SJCRH30 (cell line): ENCODE measurements at places on chromosomes 1 and 21.

- no peak for DNase-seq
Measured at GRCh38 chr1:45551684-45552083, 1.1 kb downstream of the AKR1A1 start.

DNA sequence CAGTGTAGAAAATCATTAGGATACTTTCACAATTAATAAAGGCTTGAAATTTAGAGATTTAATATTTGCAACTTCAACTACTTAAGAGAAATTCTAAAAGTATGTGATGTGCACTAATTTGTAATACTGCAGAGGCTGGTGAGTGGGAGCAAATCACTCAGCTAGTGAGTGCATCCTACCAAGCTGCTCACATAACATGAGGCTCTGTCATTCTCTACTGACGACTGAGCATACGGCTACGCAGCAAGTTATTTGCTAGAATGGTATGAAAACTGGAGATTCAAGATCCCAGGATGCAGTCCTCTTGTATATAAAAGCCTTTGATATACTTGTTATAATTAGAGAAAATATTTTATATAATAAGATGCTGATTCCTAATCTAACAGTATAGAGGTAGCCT lies 90.1 kb downstream of the ATP1B1 start:
- DNase-seq, result no peak

DNA sequence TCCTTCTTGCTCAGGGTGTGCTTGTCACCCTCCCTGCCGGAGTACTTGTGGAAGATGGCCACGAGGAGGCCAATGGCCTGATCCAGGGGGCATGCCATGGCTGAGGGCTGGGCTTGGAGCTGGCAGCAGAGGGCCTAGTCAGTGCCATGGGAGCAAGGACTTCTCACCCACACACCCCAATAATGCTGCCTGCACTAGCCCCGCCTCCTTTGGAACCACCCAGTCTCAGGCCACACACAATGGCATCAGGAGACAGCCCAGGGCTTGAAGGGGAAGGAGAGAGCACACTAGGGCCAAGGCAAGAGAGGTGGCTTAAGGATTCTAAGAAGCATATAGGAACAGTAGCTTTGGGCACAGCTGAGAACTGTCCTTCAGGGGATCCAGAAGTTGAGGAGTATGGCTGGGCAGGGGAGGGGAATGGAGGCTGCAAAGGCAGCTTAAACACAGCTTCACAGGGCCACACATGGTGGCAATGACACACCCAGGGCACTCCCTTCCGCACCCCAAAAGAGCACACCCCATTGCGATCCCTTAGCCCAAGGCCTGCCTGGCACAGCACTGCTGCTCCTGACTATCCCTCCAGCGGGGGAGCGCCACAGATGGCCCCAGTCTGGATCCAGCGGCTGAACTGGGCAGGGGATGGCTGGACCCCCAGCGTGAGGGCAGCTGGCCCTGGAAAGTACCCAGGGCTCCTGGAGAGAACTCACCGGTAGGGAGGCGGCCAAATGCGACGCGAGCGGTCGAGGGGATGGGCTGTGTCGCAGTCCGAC lies at the start of gene S100A6:
Gene S100A6 (minus strand): TSS at position 750 of the 770 bp plus-strand sequence. CDS start 652 bp downstream, at position 98.
- DNase-seq, result no peak

DNA sequence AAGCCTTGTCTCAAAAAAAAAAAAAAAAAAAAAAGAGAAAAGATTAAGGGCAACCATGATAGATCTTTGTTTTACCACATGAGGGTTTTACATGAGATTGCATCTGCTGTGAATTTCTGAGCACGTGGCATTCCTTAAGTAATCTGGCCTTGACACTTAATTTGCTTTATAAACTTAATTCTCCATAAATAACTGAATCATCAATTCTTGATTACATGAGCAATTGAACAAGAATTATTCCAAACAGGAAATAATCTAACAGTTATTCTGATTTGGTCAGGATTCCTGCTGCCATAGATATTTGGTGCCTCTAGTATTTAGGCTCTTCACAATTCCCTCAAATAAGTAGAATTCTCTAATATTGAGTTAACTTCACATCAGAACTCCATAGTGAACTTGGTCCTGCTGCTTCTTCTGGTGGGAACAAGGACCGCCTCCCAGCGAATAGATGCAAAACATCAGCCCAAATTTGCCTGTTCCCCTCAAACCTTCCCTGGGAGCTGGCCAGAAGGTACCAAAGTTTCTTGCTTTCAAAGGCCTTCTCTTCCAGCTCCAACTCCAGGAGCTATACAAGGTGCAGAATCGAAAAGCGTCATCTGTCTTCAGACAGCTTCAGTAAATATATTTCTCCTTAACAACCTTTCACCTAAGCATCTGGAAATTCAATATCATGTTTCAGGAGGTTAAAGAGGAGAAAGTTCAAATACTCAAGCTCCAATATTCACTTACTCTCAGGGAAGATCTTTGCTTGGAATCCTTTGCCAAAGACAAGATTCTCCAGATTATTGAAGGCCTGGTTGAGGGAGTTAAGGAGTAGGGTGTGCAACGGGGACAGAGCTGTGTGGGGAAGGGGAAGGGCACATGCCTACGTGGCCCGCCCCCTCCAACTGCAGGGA lies 1.0 kb downstream of the KRTCAP2 start:
- DNase-seq, result no peak

- DNase-seq, result no peak
Measured at GRCh38 chr1:183883623-183884022, 78.7 kb downstream of the RGL1 start.

GRCh38 chr1:218620956-218621355 lies 275.8 kb downstream of the TGFB2 start:
- no peak for DNase-seq

DNA sequence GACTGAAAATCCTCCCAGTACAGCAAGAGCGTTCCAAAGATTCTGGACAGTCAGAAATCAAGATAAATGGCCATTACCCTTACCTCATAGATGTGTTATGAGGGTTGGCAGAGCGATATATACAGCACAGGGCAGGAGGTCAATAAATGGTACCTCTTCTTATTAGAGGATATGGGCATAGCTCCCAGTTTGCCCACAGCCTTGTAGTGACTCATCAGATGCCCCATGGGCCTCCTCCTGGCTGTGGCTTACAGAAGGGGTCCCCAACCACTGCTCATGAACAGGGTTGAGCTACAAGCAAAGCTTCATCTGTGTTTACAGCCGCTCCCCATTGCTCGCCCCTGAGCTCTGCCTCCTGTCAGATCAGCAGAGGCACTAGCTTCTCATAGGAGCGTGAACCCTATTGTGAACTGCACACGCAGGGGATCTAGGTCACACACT lies 7.3 kb upstream of the IFNGR2 start:
- DNase-seq, result no peak

GRCh38 chr1:109365642-109366204 lies 32.0 kb downstream of the SORT1 start:
- no peak for DNase-seq

- DNase-seq, result no peak
Measured at GRCh38 chr1:31548534-31548906, 27.8 kb upstream of the TINAGL1 start.

DNA sequence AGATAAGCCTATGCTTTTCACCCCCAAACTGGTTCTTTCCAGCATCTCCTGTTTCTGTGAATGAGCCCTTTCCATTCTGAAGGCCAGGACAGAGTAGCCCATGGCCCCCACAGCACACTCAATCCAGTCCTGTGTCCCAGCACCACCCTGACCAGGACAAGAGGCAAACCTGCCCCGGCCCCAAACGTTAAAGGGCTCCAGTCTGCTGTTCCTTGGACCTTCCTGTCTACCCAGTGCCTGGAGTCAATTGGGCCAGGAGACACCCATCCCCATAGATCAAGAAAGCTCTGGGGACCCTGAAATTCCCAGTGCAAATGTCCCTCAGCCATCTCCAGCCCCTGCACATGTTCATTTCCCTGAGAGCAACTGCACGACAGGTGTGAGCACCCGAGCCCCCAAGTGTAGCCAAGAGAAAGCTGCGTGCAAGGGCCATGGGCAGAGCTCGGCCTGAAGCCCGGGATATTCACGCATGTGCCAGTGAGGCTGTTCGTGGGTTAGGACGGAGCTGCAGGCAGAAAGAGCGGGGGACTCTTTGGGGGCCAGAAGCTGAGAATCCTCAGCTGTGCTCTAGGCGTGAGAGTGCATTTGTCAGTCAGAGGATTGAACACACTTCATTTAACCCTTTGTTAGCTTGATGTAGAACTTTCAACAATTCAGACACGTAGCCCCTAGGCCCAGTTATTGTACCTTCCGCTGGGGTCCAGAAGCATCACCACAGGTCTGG lies 4.2 kb upstream of the RIPK4 start:
- DNase-seq, result no peak

DNA sequence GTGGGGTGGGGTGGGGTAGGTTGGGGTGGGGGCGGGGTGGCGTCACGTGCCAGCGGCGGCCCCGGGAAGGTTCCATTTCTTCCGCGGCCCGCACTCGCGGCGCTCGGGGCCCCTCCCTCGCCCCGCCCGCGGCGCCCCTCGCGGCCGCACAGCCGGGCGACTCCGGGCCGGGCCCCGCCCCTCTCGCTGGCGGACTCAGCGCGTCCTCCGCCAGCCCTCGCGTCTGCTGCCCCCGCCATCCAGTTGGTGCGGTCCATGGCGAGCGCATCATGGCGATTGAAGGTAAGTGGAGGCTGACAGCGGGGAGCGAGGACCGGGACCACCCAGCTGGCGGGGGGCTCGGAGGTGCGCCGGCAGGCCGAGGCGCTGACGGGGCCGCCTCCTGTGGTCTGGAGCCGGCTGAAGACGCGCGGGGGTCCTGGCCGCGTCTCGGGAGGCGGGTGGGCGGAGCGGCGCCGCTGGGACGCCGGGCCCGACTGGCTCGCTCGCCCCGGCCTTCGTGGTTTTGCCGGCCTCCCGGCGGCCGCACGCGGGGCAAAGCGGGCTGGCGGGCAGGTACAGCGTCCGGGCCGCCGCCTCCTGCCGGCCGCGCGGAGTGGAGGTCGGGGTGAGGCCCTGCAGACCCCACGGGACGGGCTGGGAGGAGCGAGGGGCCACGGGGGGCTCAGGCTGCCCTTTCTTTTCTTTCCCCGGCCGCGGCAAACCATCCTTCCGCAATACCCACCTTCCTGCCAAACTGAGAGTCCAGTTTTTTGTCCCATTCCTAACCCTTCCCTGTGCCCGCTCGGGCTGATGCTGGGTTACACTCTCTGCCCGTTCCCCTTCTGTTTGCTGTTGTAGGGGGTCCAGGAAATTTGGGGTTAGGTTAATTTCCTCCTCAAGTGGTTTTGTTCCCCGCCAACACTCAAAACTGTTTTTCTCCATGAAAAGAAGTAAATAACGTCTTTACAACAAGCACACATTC lies at the start of gene SYT14:
Gene SYT14 (plus strand): TSS at position 222 of the 964 bp plus-strand sequence. CDS start 48 bp downstream, at position 270.
- DNase-seq, result no peak

DNA sequence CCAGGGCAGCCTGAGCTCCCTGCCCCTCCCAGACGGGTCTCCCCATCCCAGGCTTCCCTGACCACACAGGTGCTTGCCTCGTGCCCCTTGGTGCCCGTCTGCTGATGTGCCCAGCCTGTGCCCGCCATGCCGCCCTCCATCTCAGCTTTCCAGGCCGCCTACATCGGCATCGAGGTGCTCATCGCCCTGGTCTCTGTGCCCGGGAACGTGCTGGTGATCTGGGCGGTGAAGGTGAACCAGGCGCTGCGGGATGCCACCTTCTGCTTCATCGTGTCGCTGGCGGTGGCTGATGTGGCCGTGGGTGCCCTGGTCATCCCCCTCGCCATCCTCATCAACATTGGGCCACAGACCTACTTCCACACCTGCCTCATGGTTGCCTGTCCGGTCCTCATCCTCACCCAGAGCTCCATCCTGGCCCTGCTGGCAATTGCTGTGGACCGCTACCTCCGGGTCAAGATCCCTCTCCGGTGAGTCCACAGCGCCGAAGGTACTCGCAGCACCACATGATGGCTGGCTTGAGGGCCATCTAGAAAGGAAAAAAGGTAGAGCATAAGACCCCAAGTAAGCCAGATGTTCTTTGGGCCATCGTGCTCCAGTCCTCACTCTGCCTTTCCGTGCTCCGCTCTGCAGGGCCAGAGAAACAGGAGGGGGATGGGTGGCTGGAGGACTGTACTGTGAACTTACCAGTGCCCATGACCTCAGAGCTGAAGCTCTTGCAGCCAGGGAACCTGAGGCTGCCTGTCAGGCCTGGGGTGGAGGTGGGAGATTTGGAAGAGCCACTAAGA lies 1.4 kb downstream of the ADORA1 start:
- no peak for DNase-seq

DNA sequence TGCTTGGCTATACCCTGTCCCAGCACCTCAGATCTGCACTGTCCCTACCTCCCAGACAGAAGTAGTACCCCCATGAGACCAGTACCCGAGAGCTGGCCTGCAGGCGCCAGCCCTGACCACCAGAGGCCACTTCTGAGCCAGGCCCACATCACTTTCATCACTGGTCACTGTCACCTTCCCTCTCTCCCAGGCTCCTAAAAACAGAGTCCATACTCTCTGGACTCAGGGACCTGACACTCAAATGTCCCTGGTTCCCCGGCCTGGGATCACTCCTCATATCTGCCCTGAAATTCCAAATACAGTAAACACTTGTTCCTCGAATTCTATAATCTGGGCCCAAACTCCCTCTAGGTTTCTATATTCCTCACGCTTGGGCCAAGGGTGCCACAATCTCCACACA lies 18.7 kb downstream of the TMEM53 start:
- DNase-seq, result peak; percentile 40

DNA sequence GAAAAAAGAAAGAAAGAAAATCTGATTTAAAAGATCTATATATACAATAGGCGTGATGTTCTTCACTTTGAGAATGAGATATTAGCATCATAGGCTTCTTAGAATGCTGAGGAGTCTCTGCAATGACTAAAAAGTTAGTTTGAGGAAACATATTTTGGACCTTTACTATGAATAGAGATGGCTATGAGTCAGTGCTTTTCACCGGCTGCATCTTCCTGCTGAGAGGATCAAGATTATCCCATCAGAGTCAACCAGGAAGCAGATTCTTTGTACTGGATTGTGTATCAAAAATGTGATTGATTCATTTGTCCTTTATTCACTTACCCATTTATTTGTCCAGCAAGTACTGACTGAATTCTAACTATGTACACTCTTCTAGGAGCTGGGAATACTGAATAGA lies 144.2 kb downstream of the KCNK2 start:
- DNase-seq, result no peak

DNA sequence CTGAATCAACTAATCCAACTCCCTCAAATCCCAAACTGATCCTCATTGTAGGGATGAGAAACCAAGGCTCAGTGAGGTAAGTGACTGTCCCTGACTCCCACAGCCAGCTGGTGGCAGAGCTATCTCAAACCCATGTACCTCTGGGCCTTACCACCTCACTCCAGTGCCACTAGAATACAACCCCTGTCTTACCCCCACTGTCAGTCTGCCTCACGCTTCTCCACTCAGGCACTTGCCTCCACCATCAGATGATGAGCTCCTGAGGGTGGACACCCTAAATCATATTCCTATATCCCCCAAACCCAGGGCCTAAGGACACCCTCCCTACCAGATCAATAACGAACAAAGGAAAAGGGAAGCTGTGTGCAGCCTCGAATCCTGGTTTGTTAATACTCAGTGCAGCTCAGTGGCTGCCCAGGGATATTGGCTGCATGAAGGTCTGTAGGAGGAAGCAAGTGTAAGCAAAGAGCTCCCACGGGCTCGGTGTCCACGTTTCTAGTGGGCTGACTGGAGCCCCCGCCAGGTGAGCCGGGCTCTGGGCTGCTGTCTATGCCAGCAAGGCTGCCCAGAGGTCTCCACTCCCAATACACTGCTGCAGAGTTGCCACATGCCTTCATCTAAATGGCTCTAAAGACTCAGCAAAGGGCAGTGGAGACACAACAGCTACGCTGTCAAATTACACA lies 533.4 kb downstream of the MATN1 start:
- no peak for DNase-seq
